ENCODE measurements at places on chromosomes 13 and 19.

DNA sequence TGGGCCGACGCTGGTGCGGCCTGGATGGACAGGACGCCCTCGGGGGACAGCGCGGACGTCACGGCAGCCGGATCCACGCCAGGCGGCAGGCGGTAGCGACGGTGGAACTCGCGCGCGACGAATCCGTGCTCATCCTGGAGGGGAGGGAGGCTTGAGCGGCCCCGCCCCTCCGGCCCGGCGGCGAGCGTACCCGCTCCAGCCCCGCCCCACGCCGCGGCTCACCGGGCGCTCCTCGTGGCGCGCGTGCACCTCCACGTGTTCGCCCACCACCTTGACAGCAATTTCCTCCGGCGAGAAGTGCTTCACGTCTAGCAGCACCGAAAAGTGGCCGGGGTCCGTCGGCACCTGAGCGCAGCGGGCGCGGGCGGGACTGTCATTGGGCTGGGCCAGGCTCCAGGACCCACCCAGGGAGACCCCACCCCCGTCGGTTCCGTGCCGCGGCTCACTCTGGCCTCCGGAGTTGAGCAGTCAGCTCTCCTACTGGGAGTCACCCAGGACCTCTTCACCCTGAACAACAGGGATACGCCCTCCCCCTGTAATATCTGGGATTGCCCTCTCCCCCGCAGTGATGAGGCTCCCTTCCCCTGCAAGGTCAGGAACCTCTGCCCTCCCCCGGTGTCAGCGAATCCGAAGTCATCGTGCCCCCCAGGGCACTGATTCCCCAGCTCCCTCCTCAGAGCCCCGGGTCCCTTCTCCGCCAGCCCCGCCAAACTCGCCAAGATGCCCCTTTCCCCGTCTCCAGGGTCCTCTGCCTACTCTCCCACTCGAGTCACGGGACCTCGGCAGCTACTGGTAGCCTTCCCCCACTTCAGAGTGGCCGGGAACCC is 1.1 kb downstream of the HSPB6 start:
- DNase-seq = no peak

- peak; percentile 67 for DNase-seq
Measured at GRCh38 chr13:57582032-57582431, 49.5 kb upstream of the PCDH17 start.

DNA sequence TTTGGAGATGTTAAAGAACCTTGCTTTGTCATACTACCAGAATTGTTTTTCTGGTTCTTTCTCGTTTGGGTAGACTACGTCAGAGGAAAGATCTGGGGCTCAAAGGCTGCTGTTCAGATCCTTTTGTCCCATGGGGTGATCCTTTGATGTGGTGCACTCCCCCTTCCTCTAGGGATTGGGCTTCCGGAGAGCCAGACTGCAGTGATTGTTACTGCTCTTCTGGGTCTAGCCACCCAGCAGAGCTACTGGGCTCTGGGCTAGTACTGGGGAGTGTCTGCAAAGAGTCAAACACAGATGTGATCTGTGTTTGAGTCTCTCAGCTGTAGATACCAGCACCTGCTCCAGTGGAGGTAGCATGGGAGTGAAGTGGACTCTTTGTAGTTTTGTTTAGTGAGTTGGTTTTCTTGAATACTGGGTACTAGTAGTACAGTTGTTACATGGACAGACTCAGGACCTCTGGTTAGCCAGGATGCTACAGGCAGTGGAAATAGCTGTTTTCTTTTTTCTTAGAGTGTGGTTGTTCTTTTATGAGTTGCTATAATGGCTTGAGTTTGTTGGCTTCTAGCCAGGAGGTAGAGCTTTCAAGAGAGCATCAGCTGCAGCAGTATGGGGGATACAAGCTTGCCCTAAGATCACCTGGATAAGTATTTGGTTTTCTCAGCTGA is 34.4 kb downstream of the DNAJC15 start:
- peak; percentile 82 for DNase-seq

- DNase-seq = no peak
Measured at GRCh38 chr13:29908416-29909080, 58.1 kb upstream of the UBL3 start.

GRCh38 chr19:29961311-29961710 is 19.3 kb downstream of the URI1 start:
- no peak for DNase-seq

DNA sequence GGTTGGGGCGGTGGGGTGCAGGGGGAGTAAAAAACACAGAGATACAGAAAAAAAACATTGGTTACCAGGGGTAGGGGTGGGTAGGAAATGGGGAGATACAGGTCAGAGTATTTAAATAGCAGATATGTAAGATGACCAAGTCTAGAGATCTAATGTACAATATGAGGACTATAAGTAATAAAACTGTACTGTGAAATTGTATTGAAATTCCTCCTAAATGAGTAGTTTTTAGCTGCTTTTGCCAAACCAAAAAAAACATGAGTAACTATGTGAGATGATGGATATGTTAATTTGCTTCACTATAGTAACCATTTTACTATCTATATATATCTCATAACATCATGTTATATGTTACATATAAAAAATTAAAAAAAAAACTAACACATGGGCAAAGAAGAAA is 29.6 kb downstream of the VWA8 start:
- no peak for DNase-seq

All from mesendoderm (in vitro differentiated cells).